ENCODE measurements at places on chromosomes 7 and 10. TPM values are rescaled to one million over a fixed set of nuclear protein-coding genes. Genes with fewer than 3 reads are reported as not detected.

DNA sequence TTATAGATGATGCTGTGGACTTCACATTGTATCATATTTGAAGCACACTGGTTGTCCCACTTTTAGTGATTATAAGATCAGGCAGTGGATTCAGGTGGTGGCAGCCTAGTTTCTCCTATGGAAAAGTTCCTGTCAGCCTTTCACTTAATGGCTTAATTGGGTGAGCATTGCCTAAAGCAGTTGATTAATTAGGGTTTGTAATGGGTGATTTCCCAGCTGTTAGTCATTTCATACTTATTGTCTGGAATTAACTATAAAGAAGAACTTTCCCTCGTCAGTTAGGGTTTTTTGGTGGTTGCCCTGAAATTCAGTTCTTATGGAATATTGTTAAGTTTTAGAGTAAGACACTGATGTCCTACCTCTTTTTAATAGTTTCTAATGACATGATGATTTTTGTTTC is 78.8 kb downstream of the SLC25A40 start:
- DNase-seq, result no peak

- DNase-seq, result no peak
Observed at GRCh38 chr7:73817121-73817520, 13.7 kb upstream of the CLDN4 start.

DNA sequence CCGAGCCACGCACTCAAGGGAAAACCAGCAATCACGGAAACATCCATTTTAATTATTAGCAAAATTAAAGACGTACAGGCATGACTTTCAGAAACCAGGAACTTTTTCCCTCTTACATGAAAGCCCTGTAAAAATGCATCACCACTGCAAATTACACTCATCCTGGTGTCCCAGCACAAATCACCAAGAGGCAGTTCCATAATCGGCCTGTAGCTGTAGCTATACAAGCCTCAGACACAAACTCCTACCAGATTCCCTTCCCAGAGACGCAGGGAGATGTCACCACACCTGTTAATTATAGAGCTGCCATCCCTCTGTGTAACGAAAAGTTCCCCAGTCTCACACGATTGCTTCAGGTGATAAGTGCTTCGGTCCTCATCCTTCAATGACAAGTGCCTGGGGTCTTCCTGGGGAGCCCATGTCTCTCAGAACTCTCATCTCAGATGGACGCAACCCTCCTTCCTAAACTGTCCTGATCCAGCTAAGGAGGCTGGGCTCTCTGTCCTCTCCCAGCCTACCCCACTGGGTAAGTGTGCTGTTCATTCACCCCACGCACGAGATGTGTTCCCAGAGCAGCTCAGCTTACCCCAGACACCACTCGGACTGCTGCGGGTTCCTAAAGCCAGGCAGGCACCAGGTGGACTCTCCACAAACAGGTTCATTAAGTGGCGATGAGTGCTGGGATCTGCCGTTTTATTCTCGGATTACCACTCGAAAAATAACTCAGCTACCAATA is 5.9 kb downstream of the FGFR2 start:
- no peak for DNase-seq

The WNT16 gene
- not detected for total RNA-seq

The CCAR1 gene
- 31.0 TPM for total RNA-seq

The CACUL1 gene
- total RNA-seq, result 24.8 TPM

The OR6V1 gene
- not detected for total RNA-seq

The SPDYE2 gene
- total RNA-seq, result not detected

The ZNF804B gene
- 0.07 TPM for total RNA-seq
